Activated T-helper 1 cell treated with Interleukin-2 at 50 U/mL for 16 hours (primary cell): ENCODE measurements at places on chromosomes 1 and 21.
A peak's percentile ranks its signal among the peaks of the same experiment; 100 is the strongest.

DNA sequence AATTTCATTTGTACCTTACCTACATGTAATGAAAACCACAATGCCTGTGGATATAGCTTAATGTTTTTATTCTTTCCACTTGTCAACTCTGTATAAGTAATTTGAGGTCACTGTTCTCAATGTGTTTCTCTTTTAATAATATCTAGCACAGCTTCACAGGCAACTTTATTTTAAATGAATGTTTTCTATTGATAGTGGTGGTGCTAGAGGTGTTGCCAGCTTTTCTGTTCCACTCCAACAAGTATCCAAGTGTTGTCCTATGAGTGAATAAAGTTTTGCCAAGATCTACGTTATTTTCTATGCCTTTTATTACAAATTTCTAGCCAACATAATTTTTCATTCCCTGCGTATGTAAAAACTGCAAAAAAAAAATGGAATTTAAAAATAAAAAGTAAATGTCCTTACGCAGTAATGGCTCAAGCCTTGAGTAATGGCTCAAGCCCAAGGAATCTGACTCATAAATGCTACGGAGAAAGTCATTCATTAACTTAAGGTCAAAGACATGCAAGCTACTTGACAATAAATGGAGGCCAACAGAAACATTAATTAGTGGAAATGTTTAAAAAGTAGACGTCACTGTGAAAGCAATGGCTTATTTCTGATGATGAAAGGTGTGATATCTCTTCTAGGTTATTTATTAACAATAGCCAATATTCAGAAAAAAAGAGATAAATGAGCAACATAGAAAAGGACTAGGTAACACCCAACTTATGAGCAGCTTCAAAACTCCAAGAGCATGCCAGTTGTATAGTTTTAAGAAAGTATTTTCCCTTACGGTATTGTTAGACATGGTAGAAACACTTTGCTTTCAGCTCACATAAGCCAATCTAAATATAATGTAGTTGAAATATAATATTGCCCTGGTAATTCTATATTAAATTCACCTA, 71.4 kb downstream of the SLC44A5 start:
- DNase-seq, result no peak

GRCh38 chr21:45588086-45588825, 46.0 kb upstream of the SLC19A1 start:
- DNase-seq, result no peak

- no peak for DNase-seq
These were observed 94.6 kb downstream of the LRRC7 start for GRCh38 chr1:69662321-69662720.

DNA sequence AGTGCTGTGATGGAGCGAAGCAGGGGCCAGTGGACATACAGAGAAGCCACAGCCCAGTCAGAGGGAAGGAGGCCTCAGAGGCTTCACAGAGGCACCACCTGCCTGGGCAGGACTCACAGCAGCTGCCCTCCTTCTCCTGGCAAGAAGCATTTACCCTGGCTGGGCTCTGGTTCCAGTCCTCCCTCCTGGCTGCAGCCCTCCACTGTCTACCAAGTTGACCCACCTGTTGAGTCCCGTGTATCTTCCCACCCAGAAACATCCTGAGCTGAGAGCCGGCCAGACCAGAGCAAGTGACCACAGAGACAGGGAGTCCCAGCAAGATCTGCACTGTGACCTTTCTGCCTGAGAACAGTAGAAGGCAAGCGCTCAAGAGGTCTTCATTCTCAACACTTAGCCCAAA, 49.7 kb downstream of the GLIS1 start:
- DNase-seq, result no peak

DNA sequence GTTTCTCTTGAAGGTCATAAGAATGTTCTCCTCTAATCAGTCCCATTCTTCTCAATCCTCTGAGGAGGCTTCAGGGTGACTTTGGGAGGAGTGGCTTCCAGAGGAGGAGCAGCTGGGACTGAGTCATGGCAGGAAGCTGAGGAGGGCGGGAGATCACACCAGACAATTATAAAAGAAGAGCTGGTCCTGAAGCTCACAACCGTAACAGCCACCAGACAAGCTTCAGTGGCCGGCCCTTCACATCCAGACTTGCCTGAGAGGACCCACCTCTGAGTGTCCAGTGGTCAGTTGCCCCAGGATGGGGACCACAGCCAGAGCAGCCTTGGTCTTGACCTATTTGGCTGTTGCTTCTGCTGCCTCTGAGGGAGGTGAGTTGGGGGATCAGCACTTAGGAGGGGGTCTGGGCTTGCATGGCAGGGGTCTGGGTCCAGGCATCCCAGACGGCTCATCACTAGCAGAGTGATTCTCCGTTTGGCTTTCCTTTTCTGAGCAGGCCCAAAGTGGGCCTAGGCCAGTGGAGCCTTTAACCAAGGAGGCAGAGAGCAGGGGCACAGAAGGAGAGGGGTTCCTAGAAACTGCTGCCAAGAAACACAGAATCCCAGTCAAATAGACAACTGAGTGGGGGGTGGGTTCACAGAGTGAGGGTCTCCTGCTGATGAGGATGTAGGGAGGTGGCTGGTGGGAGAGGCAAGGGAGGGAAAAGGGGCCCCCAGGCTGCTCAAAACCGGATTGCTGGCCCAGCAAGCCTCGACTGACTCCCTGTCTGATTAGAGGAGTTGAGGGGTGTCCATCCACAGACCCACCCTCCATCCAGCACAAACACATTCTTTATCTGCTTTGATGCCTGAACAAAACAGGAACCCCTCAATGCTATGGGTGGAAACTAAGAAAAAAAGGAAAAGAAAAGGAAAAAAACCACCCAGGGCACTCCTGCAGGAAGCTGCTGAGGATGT, at the start of gene ECM1:
ECM1 (plus strand) TSS at position 198 of the 953 bp plus-strand sequence; CDS start at position 299, 101 bp downstream.
- DNase-seq, result no peak

DNA sequence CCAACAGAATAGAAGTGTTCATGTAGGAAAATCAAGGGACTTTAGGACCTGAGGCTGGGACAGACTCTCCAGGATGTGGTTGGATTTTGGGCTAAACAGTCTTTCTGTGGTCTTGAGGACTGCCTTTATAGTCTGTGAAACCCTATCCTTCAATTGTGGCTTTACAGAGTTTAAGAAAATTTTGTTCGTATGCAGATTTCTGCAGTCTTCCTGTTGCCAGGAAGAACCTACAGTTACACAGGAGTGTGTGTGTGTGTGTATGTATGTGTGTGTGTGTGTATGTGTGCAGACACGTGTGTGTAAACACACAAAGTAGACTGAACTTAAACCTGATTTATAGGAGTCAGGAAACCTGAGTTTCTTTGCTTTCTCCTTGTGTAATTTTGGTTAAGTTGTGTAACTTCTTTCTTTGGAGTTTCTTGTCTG, 22.8 kb downstream of the NEK7 start:
- no peak for DNase-seq

GRCh38 chr1:232263452-232263851, 366.5 kb downstream of the SIPA1L2 start:
- no peak for DNase-seq

DNA sequence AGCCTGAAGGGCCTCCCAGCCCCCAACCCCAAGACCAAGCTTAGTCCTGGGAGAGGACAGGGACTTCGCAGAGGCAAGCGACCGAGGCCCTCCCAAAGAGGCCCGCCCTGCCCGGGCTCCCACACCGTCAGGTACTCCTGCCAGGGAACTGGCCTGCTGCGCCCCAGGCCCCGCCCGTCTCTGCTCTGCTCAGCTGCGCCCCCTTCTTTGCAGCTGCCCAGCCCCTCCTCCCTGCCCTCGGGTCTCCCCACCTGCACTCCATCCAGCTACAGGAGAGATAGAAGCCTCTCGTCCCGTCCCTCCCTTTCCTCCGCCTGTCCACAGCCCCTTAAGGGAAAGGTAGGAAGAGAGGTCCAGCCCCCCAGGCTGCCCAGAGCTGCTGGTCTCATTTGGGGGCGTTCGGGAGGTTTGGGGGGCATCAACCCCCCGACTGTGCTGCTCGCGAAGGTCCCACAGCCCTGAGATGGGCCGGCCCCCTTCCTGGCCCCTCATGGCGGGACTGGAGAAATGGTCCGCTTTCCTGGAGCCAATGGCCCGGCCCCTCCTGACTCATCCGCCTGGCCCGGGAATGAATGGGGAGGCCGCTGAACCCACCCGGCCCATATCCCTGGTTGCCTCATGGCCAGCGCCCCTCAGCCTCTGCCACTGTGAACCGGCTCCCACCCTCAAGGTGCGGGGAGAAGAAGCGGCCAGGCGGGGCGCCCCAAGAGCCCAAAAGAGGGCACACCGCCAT, 21.9 kb upstream of the ARF1 start:
- no peak for DNase-seq

DNA sequence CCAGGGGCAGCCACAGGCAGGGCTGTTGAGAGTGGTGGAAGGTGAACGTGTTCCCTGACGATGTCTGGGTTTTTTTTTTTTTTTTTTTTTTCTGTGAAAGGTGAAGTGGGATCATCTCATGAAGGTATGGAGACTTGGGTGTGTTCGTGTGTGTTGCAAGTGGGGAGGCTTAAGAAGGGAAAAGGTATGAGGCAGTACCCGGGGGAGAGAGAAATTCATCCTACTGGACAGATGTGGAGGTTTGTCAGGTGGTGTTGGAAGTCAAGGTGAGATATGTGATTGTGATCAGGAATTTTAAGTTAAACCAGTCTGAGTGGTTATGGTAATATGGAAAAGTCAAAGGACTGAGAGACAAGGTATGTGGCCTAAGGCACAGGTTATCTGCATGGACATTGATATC, 5.3 kb downstream of the C1orf115 start:
- DNase-seq, result no peak

- no peak for DNase-seq
These were observed 61.7 kb downstream of the BACE2 start for GRCh38 chr21:41229509-41230248.

- DNase-seq, result no peak
These were observed 11.5 kb downstream of the CNST start for GRCh38 chr1:246577720-246578106.

- DNase-seq, result no peak
These were observed 98.8 kb upstream of the ZBTB40 start for GRCh38 chr1:22352896-22353295.

GRCh38 chr1:218765753-218766152, 407.9 kb upstream of the LYPLAL1 start:
- DNase-seq, result no peak

GRCh38 chr1:36829961-36830360, 204.4 kb downstream of the GRIK3 start:
- DNase-seq, result no peak

DNA sequence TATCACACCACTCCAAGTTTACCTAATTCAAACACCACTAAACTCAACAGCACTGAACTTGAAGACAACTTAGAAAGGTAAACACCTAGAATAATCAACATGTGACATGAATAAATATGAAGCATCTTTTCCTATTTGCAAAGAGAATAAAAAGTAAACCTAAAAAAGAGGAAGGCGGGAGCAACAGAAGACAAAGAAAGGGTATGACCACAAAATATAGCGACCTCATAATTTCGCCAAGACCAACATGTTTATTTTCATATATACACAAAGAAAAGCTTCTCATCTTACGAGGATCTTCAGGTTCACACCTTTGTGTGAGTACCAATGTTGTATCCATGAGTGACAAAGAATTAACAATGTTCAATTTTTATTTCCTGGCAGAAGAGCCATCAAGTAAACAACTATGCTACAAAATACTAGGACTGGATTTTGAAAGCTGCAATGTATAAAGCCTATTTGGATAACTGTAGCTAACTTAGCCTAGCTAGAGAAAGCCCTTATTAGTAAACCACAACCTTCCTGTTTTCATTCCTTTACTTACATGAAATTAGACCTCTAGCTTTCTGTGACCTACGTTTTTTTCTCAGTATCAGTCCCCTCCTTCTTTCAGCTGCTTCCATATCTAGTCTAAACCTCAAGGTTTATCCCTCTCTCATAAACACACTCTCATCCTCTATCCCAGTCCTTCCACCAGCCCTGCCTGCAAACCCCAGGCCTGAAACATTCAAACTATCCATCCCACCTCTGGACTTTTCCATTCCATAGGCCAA, 21.3 kb upstream of the PHTF1 start:
- DNase-seq, result no peak

GRCh38 chr1:20343149-20343937, 52.7 kb downstream of the VWA5B1 start:
- DNase-seq, result peak; percentile 10

DNA sequence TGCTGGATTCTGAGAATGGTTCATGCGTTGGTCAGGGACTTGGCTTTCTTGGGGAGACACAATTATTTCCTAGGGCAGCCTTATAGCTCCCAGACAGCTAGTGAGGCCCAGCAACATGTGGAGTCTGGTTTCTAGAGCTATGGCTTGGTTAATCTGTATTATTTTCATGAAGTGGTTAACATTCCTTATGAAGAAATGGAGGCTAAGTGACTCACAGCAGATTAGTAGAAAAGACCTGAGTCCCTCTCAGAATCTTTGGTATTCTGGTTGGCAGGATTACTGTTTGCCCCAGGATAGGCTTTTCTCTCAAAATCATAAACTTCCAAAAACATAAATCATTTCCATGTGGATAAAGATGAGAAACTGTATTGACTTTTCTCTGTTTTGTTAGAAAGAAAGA, 42.3 kb downstream of the DUSP10 start:
- DNase-seq, result no peak

GRCh38 chr21:21111309-21111920, 113.2 kb downstream of the NCAM2 start:
- DNase-seq, result no peak

DNA sequence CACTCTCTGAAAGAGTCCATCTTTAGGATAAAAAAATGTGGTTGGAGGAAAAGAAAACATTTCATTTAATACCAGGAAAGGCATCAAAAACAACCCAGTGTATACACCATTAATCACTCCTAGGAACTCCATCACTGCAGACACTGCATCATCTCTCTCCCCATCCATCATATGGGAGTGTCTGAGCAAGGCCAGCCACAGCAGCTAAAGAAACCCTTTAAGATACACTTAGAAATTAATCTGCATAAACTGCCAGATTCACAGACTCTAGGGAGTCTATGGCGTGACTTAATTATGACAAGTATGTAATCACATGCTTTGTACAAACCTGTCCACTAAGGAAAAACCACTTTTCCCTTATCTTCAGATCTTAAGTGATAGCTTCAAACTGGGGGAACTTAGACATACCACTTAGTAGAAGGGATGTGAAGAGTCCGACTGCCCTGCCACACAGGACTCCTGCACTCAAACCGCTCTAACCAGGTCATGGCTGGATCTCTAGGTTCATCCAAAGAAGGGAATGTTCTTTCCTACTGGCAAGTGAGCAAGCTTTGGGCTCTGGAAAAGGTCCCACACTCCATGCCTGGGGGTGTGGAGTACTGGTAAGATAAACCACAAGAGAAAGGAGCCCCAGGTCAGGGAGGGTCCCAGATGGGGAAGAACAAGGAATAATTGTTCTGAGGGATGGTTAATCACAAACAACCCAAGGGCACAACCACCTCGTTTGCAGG, 61.0 kb upstream of the C8B start:
- DNase-seq, result no peak

DNA sequence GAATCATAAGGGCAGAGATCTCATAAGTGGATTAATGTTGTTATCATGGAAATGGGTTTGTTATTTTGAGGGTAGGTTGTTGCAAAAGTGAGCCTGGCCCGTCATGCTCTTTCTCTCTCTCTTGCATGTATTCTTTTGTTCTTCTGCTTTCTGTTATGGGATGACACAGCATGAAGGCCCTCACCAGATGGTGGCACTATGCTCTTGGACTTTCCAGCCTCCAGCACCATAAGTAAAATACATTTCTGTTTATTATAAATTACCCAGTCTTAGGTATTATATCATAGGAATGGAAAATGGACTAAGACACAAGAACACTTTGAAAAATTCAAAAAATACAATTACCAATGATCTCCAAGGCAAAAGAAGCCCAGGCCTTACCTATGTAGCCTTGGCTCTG, 676.1 kb downstream of the PTPRU start:
- no peak for DNase-seq
